ENCODE measurements at places on chromosomes 2 and 18.

GRCh38 chr2:9707611-9708160 lies 76.9 kb upstream of the YWHAQ start:
- DNase-seq: no peak

DNA sequence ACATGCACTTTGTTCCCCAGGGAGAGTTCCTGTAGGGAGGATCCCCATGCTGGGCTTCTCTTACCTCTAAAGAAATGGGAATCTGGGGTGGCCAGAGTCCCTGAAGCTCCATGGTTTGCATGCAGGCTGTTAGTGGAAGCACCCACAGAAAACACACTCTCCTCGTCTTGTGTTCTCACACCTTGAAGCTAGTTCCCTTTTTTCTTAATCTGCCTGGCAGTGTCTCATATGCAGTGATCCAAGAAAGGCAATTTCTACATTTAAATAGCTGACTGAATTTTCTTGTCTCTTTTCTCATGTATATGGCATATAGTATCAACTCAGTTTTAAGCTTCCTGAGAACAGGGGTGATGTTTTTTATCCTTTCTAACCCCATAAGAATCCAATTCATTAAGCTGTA lies 65.0 kb downstream of the LINC00305 start:
- DNase-seq: no peak

GRCh38 chr18:47403317-47403716 lies 151.9 kb upstream of the SKOR2 start:
- no peak for DNase-seq

GRCh38 chr2:80499095-80499494 lies 194.5 kb upstream of the LRRTM1 start:
- peak; percentile 76 for DNase-seq

DNA sequence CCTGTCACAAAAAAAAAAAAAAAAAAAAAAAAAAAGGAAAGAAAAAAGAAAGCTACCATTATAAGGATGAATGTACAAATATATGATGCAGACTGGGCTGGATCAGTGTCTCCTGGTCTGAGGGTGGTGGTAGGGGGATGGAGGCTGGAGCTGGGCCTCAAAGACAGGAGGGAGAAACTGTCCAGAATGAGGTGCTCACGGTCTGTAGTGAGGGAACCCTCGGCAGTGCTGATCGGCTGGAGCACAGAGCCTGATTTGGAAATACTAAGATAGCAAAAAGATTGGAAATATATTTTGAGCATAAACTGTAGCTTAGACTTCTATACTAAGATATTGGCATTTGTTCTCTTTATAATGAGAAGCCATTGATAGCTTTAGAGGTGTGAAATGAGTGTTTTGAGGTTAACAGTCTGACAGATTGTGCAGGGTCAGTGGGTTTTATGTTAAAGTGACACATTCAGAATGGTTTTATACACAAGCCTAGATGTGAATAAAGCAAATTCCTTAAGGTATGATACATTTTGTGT lies 7.9 kb upstream of the SLC3A1 start:
- DNase-seq: no peak

DNA sequence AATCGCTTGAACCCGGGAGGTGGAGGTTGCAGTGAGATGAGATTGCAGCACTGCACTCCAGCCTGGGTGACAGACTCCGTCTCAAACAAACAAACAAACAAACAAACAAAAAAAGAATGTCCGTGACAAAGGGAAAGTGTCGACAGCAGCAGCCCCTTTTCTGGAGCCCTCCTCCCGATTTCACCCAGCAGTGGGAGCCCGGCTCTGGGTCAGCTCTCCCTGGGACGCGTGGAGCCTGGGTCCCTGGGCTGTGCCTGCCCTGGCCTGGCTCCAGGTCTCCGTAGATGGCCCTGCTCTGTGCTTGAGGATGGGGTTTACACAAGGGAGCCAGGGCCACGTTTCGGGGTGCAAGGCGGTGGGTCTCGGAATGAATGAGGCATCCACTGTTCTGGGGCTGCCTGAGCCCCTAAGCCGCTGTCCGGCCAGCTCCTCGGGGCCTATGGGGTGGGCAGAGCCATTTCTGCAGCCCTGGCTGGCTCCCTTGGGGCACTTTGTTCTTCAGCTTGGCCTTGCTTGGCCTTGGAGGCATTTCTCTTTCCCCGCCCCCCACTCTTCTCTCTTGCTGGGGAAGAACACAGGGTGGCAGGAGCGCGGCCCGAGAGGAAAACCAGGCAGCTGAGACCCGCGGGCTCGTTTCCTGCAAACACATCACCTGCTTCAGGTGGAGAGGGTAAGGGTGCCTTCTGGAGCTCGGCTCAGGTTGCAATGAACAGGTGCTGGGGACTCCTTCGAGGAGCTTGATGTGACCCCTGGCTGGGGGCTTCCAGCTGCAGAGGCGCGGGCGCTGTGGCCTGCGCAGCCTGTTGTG lies 29.1 kb downstream of the RTP5 start:
- no peak for DNase-seq

DNA sequence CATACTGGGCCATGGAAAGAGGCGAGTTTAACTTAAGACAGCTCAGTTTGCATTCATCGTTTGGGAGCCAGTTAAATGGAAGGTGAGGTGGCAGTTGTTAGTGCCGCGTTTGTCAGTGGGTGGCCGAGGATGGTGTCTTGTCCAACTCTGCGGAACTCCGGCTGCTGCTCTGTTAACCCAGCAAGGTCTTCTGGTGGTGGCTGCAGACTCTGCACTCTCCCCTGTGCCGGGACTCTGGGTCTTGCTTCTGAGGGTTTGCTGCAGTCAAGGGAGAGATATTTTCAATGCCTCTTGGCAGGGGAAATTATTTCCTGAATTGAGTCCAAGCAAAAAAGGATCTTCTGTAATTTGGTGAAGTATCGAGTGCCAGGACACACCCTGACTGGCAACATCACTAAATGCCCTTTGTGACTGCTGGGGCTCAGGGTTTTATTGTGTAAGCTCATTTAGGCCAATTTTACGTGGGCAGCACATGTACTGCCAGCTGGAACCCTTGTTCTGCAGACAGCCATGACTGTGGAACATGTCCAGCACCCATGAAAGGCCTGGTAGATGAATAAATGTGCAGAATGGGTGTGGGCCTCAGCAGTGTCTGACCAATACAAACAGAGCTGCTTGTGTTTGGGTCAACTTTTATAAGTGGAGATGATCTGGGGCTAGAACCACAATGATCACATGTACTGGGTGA lies 58.1 kb downstream of the IL1R2 start:
- DNase-seq: no peak

GRCh38 chr2:237276716-237277490 lies 137.1 kb downstream of the COL6A3 start:
- DNase-seq: no peak

DNA sequence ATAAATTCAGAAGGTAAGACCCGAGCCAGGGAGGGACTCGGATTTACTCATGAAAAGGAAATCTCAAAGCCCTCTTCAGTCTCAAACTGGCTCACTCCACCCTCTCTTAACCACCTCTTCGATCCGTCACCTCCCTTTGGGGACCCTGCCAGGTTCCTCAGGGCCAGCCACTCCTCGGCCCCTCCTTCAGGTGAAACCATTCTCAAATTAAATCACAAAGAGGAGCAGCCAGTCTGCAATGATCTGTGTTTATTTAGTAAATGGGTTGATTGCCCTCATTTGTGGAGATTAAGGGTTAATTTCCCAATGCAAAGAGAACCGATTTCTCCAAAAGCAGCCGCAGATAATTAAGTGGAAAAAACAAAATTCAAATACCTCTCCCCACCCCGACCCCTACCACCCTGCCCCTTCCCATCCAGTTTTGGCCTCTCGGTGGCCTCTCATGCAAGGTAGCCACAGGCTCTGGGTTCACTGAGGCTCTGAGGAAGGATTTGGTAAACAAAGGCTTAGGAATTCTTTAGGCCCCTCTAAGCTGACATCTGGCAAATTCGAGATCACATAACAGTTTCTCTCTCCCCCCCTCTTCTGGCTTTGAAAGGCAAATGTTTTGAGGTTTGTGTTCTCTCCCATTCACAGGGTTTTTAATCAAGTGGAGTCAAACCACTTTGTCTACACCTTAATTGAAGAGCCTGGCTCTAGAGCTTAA lies 10.3 kb upstream of the FZD7 start:
- DNase-seq: no peak

- no peak for DNase-seq
Measured at GRCh38 chr2:68420254-68420910, 46.7 kb downstream of the FBXO48 start.

DNA sequence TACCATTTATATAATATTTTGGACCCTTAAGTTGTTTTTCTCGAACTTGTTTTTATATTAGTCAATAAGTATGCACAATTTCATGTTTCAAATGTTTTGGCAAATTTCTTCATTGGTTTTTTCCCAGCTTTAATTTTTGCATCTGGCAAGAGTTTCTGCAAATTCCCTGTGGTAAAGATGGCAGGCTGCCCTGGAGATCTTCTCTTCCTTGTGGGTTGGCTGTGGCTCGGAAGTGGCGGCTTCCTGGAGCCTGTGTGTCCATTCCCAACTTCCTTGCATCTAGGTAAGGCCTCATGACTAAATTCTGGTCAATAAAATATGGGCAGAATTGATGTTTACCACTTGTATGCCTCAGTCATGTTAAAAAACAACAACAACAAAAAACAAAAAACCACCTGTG lies 818.6 kb downstream of the EPHA4 start:
- DNase-seq: no peak

GRCh38 chr2:113127646-113128570 lies 510 bp downstream of the IL1RN start:
- DNase-seq: no peak

DNA sequence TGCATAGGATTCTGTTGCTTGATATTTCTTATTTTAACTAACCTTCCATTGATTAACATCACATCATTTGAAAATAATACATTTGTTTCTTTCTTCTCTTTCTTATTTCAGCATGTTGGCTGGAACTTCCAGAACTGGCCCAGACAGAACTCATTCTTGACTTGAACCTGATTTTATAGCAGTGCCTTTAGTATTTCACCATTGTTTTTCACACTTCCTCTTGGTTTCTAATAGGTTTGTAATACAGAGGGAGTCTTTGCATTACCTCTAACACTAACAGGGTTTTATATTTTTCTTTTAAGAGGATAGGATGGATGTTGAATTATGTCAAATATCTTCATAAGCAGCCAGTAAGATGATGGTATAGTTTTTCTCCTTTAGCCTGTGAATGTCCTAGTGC lies 39.2 kb downstream of the SEMA4F start:
- no peak for DNase-seq

DNA sequence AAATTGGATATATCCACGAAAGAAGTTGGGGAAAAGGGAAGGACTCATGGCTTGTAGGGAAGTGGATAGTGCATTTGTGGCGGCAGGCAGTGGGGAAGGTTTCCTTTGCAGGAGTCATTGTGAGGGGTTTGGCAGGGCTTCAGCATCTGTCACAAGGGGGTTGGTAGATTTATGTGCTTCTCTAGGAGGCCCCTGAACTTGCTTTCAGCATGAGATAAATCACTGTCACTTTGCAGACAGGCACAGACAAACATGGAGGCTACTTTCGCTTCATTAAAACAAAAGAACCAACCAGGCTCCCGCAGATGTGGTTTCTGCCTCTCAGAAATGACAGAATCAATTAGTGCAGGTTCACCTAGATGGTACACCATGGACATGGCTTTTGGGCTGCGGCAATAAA lies 340.7 kb downstream of the TGIF1 start:
- no peak for DNase-seq

DNA sequence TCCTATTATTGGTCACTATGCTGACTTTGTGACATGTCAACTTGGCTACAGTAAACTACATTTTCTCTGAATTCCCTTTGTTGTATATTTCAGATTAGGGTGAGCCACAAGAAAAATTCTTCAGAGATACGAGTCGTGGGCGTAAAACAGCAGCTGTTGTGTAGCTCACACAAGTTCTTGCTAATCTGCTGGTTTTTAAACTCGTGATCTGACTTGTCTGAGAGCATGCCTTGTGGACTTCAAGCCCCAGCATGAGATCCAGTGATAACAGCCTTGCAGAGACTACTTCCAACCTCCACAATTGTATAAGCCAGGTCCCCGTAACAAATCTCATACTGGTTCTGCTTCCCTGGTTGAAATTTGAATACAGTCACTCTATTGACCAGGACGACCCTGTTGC lies 259.8 kb upstream of the LYPD1 start:
- peak; percentile 37 for DNase-seq

GRCh38 chr2:136020831-136021230 lies 35.4 kb upstream of the DARS1 start:
- DNase-seq: no peak

- peak; percentile 7 for DNase-seq
Measured at GRCh38 chr18:37309059-37309458, 256.5 kb downstream of the CELF4 start.

DNA sequence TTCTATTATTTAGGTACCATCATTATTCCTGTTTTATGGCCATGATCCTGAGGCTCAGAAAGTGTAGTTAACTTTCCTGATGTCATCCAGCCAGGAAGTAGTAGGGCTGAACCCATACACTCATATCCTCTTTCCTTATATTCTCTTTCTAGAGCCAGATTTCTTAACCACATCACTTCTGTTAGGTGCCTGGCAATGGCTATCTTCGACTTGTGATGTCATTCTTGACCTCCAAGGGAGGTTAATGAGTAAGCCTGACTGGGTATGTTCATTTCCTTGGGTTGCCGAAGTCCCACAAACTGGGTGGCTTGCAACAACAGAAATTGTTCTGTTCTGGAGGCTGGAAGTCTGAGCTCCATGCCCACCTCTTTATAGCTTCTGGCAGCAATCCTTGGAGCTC lies 43.4 kb downstream of the ITGB6 start:
- DNase-seq: peak; percentile 60

- DNase-seq: no peak
Measured at GRCh38 chr2:100965596-100965995, 36.5 kb upstream of the RPL31 start.

- no peak for DNase-seq
Measured at GRCh38 chr2:104595576-104595975, 258.3 kb upstream of the POU3F3 start.

GRCh38 chr18:2984091-2984490 lies 28.9 kb downstream of the LPIN2 start:
- DNase-seq: no peak

- no peak for DNase-seq
Measured at GRCh38 chr2:36700311-36700710, 3.8 kb downstream of the VIT start.

GRCh38 chr2:210562091-210562490 lies 5.7 kb downstream of the CPS1 start:
- no peak for DNase-seq

GRCh38 chr2:159711562-159712142 lies 654 bp upstream of the MARCHF7 start:
- no peak for DNase-seq

DNA sequence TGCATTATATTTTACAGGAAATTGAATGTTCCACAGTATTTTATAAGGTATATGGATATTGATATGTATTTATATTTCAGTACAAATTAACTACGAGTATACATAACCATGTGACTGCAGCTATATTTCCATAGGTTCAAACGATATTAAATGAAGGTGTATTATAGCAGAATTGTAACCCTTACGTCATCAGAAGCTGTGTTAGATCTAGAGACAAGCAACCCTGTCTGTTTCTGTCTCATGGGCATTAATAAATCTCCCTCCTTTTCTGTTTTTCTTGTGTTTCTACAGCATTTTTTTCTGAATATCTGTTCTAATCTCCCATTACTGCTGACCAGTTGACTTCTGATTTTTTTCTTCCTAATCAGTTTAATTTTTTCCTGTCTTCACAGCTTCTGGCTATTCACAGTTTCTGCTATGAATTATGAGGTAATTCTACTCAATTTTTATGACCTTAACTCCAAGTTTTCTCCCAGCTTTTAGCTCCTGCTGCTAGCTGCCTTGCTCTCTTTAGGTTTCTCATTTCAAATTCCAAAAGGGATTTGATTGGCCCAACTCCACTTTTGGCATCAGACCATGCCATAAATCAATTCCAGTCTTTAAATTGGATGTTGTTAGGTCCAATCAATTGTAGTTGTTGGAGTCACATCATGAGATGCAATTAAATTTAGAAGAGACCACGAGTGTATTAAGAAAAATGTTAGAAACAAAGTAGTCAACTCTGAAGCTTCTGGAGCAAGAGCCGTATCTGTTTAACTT lies 277.5 kb upstream of the ZSWIM2 start:
- DNase-seq: no peak

Data from epithelial cell of esophagus (primary cell).